ENCODE measurements at places on chromosomes 5 and 9.

GRCh38 chr9:114606597-114607207, 4.4 kb upstream of the TMEM268 start:
- no peak overlapping the region for H3K4me3 ChIP-seq
- H3K36me3 ChIP-seq, result peaks cover 10% of the 10 kb centered on the region
- H3K4me1 ChIP-seq, result peaks cover 37% of the 10 kb centered on the region
- no peaks in the 10 kb centered on the region for H3K27me3 ChIP-seq

DNA sequence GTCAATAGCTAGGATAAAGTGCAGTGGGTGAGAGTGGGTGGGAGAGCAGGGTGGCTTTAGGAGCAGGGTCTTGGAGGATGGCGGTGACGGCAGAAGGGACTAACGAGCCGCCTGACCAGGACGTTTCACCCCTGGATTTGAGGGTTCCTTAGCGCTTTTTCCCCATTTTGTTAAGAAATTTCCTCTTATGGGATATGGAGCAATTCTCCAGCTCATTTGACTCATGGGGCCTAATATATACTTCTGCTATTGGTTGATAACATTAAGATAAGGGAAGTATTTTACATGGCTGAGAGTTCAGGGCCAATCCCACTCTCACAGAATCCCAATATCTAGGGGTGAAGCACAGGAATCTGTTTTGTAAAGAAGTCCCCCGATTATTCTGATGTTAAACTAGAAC, 17.6 kb downstream of the CD180 start:
- H3K4me3 ChIP-seq, result no peak overlapping the region
- peaks cover 17% of the 10 kb centered on the region for H3K36me3 ChIP-seq
- H3K4me1 ChIP-seq, result peaks cover 38% of the 10 kb centered on the region
- H3K27ac ChIP-seq, result no peak overlapping the region
- DNase-seq, result no peak
- H3K27me3 ChIP-seq, result no peaks in the 10 kb centered on the region

- H3K36me3 ChIP-seq, result no peaks in the 10 kb centered on the region
- no peaks in the 10 kb centered on the region for H3K4me1 ChIP-seq
- no peak overlapping the region for H3K27ac ChIP-seq
- no peak overlapping the region for H3K4me3 ChIP-seq
- H3K27me3 ChIP-seq, result peaks cover 5% of the 10 kb centered on the region
These were observed 153.1 kb downstream of the DROSHA start for GRCh38 chr5:31378838-31379237.

- peaks cover 11% of the 10 kb centered on the region for H3K36me3 ChIP-seq
- DNase-seq, result no peak
- no peaks in the 10 kb centered on the region for H3K27me3 ChIP-seq
- no peaks in the 10 kb centered on the region for H3K4me1 ChIP-seq
- no peak overlapping the region for H3K27ac ChIP-seq
- H3K4me3 ChIP-seq, result no peak overlapping the region
These were observed 178.7 kb downstream of the WDR70 start for GRCh38 chr5:37557734-37558293.

- no peaks in the 10 kb centered on the region for H3K4me1 ChIP-seq
- no peaks in the 10 kb centered on the region for H3K27me3 ChIP-seq
- no peak overlapping the region for H3K4me3 ChIP-seq
- DNase-seq, result no peak
These were observed 33.4 kb downstream of the RXRA start for GRCh38 chr9:134359493-134360179.

- H3K27ac ChIP-seq, result no peak overlapping the region
- peaks cover 14% of the 10 kb centered on the region for H3K4me1 ChIP-seq
- no peak overlapping the region for H3K4me3 ChIP-seq
- H3K27me3 ChIP-seq, result peaks cover 68% of the 10 kb centered on the region
- peaks cover 2% of the 10 kb centered on the region for H3K36me3 ChIP-seq
- DNase-seq, result no peak
These were observed 3.5 kb upstream of the PRDM12 start for GRCh38 chr9:130660683-130661450.

All from activated naive CD8-positive, alpha-beta T cell treated with anti-CD3 and anti-CD28 coated beads, Interleukin-2, amount 50 U/mL, for 24 hours (primary cell).